ENCODE measurements at places on chromosomes 1 and 21. TPM values are rescaled to one million over a fixed set of nuclear protein-coding genes. Genes with fewer than 3 reads are reported as not detected.

Gene IL6R
- 4.7 TPM for total RNA-seq

GRCh38 chr21:46351476-46352163, 27.7 kb downstream of the PCNT start:
- DNase-seq: no peak

- peak; percentile 97 for DNase-seq
Observed at GRCh38 chr1:2049718-2050431, at the start of gene PRKCZ. PRKCZ (plus strand) TSS chr1:2050411; CDS start chr1:2050631, 220 bp downstream.

- no peak for DNase-seq
Observed at GRCh38 chr1:82015444-82015843, 214.7 kb downstream of the ADGRL2 start.

GRCh38 chr1:152884085-152884484, 6.0 kb downstream of the SMCP start:
- no peak for DNase-seq

DNA sequence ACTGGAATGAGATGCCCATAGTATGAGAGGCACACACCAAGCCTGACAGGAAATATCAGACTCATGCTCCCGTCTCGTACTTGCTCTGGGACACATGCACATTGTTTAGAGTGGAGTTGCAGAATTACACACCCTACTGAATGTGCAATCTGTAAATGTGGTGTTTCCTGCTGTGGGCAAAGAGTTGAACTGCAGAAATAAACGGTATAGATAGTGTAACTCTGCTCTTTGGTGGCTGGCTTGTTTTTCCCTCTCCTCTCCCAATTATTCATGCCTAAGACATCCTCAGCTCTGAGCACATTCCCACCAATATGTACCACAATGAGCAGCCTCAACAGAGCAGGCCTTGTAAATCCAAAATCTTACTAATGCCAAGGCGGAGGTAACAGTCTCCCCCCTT, 90.1 kb upstream of the DIRAS3 start:
- no peak for DNase-seq

All from cerebellum (tissue), 4 donors.